ENCODE measurements at places on chromosomes 2 and 18. TPM values are rescaled to one million over a fixed set of nuclear protein-coding genes. Genes with fewer than 3 reads are reported as not detected.
A peak's percentile ranks its signal among the peaks of the same experiment; 100 is the strongest.

Gene PIAS2
- polyA plus RNA-seq = 318 TPM

Gene KRTCAP3
- 5.1 TPM for polyA plus RNA-seq

Gene CROCC2
- polyA plus RNA-seq = 0.51 TPM

Gene GORASP2
- polyA plus RNA-seq = 119 TPM

Gene COPS7B
- polyA plus RNA-seq = 84.8 TPM

Gene TMEFF2
- 3.0 TPM for polyA plus RNA-seq

Gene HOXD12
- polyA plus RNA-seq = not detected

Gene MC2R
- polyA plus RNA-seq = 0.24 TPM

Gene THUMPD2
- 3.8 TPM for polyA plus RNA-seq

Gene UGT1A9
- not detected for polyA plus RNA-seq

Gene GKN1
- not detected for polyA plus RNA-seq

GRCh38 chr2:239106314-239106908 is 258.5 kb downstream of the TWIST2 start:
- H3K36me3 ChIP-seq = no peaks in the 10 kb centered on the region
- no peaks in the 10 kb centered on the region for H3K27me3 ChIP-seq
- DNase-seq = peak; percentile 84
- H3K27ac ChIP-seq = no peak overlapping the region
- peaks cover 9% of the 10 kb centered on the region for H3K4me1 ChIP-seq
- H3K4me3 ChIP-seq = no peak overlapping the region

GRCh38 chr2:27916293-27916995 is 25.9 kb downstream of the BABAM2 start:
- no peak overlapping the region for H3K4me3 ChIP-seq
- no peaks in the 10 kb centered on the region for H3K27me3 ChIP-seq
- no peak for DNase-seq
- H3K4me1 ChIP-seq = no peaks in the 10 kb centered on the region
- no peaks in the 10 kb centered on the region for H3K36me3 ChIP-seq

- H3K36me3 ChIP-seq = no peaks in the 10 kb centered on the region
- H3K27me3 ChIP-seq = no peaks in the 10 kb centered on the region
- no peak for DNase-seq
- no peaks in the 10 kb centered on the region for H3K4me1 ChIP-seq
Observed at GRCh38 chr18:50896093-50896492, 17.2 kb downstream of the ME2 start.

GRCh38 chr2:157476953-157477709 is 33.2 kb upstream of the CYTIP start:
- no peak overlapping the region for H3K27ac ChIP-seq
- no peaks in the 10 kb centered on the region for H3K27me3 ChIP-seq
- no peak for DNase-seq
- H3K4me1 ChIP-seq = no peaks in the 10 kb centered on the region
- H3K36me3 ChIP-seq = no peaks in the 10 kb centered on the region

DNA sequence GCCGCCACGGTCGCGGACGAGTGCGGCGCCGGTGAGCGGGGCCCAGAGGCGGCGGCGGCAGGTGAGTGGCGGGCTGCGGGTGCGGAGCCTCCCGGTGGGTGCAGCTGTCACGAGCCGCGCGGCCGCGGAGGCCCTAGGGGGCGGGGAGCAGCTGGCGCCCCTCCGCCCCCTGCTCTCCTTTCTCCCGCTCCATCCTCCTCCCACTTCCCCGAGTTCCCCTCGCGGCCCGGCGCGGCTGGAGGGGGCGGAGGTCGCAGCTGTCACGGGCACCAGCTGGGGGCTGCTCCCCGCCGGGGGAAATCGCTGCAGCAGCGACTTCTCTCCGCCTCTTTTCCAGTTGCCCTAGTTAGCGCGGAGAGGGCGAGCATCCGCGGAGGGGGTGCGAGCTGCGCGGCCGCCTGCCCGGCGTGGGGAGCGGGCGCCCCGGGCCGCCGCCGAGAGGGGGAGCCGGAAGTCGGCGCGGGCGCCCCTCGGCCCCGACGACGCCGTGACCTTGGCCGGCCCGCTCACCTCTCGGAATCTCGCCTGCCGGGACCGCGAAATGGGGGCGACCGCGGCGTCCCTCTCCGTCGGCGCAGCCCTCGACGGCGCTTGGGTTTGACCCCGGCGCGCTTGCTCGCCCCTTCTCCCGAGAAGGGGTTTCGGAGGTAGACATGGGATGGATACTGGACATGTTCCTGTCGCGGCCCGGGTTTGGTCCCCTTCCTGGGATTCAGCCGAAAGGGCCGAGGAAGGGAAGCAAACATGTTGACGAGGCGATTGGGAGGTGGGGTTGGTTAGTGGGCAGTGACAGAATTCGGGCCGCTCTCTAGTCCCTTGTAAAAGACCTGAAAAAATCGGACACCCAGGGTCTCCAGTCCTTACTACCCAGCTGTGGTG is 727 bp downstream of the NCOA1 start:
- no peaks in the 10 kb centered on the region for H3K36me3 ChIP-seq
- peak; percentile 58 for DNase-seq
- H3K27me3 ChIP-seq = no peaks in the 10 kb centered on the region
- peaks cover 19% of the 10 kb centered on the region for H3K4me1 ChIP-seq
- H3K27ac ChIP-seq = peak overlapping the region; percentile 92

- no peaks in the 10 kb centered on the region for H3K36me3 ChIP-seq
- DNase-seq = no peak
- H3K4me1 ChIP-seq = no peaks in the 10 kb centered on the region
- no peaks in the 10 kb centered on the region for H3K27me3 ChIP-seq
- no peak overlapping the region for H3K4me3 ChIP-seq
Observed at GRCh38 chr2:196337208-196337953, 166.0 kb upstream of the STK17B start.

DNA sequence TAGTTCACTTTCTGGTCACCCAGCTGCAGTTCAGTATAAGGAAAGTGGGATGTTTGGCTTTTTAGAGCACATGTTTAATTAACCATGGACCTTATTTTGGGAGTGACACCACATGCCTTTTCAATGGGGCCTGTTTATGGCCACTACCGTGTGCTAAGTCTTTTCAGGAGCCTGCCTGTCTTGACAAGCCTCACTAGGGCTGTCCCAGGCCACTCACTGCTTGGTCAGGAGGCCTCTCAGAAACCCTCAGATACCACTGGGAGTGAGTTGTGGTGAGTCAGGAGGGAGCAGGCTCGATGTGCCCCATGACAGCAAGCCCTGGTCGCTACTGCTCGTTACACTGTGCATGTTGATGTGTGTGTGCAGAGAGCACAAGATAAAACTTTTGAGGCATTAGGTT is 123.0 kb downstream of the MAP4K4 start:
- DNase-seq = no peak
- H3K4me3 ChIP-seq = no peak overlapping the region
- H3K36me3 ChIP-seq = no peaks in the 10 kb centered on the region
- no peak overlapping the region for H3K27ac ChIP-seq

- no peak overlapping the region for H3K4me3 ChIP-seq
- no peak overlapping the region for H3K27ac ChIP-seq
- H3K27me3 ChIP-seq = no peaks in the 10 kb centered on the region
- H3K4me1 ChIP-seq = peaks cover 7% of the 10 kb centered on the region
- DNase-seq = no peak
Observed at GRCh38 chr2:97969081-97970067, 26.4 kb downstream of the TMEM131 start.

GRCh38 chr2:199804831-199805230 is 46.2 kb downstream of the FTCDNL1 start:
- no peak for DNase-seq
- H3K27ac ChIP-seq = no peak overlapping the region
- no peaks in the 10 kb centered on the region for H3K27me3 ChIP-seq
- H3K4me1 ChIP-seq = no peaks in the 10 kb centered on the region

- H3K4me3 ChIP-seq = peak overlapping the region; percentile 82
- DNase-seq = no peak
- H3K4me1 ChIP-seq = no peaks in the 10 kb centered on the region
- H3K27me3 ChIP-seq = no peaks in the 10 kb centered on the region
Observed at GRCh38 chr2:66437691-66438497, 3.0 kb downstream of the MEIS1 start.

DNA sequence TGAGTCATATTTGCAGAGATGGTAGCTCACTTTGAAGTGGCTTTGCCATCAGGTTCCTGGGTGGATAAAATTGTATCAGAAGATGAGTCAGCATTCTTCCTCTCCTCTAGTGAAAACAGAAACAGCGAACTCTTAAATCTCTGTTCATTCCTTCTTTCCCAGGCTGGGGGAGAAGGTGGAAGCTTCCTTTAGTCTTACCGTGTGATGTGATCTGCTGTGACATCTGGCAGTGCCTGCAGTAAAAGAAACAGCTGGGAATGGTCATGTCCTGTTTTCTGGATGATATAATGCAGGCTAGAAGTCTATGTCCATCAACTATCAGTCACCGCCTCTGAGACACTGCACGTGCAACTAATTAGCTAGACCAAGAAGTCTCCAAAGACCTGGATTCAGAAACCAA is 171.6 kb downstream of the VAPA start:
- no peak overlapping the region for H3K4me3 ChIP-seq
- H3K27me3 ChIP-seq = no peaks in the 10 kb centered on the region
- no peaks in the 10 kb centered on the region for H3K36me3 ChIP-seq
- H3K27ac ChIP-seq = no peak overlapping the region
- no peak for DNase-seq

DNA sequence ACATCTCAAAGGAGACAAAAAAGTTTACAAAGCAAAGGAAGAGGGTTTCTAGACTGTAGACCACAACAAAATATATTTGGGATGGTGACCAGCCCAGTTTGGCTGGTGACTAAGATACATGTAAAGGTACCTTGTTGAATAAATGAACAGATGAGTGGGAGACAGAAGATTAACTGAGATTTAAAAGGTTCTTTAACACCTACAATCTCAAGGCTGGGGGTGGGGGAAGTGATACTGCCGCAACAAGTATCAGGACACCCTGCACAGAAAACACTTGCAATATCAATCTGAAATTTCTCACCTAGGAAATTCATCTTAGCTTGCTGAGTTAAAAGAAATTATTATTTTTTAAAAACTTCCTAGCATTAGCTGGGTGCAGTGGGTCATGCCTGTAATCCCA is 8.3 kb downstream of the RNF149 start:
- H3K27ac ChIP-seq = no peak overlapping the region
- no peak overlapping the region for H3K4me3 ChIP-seq
- H3K4me1 ChIP-seq = peaks cover 9% of the 10 kb centered on the region
- no peak for DNase-seq

DNA sequence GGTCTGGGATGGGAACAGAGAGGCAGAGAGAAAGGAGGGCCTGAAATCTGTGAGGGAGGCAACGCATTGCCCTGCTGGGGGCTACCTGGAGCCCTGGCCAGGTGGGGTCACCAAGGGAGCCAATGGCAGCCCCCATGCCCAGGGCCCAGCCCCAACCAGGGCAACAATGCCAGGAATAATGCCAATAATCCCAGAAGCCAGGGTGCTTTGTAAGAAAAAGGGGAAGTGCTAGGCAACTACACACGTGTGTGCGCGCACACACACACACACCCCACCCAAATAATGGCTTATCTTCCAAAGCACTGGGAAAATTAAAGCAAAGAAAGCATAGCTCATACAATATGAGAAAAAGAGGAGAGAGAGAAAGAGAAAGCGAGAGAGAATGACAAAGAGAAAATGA is 7.0 kb upstream of the CLEC4F start:
- H3K27me3 ChIP-seq = no peaks in the 10 kb centered on the region
- H3K27ac ChIP-seq = no peak overlapping the region
- H3K4me1 ChIP-seq = peaks cover 7% of the 10 kb centered on the region
- no peak overlapping the region for H3K4me3 ChIP-seq
- no peaks in the 10 kb centered on the region for H3K36me3 ChIP-seq

DNA sequence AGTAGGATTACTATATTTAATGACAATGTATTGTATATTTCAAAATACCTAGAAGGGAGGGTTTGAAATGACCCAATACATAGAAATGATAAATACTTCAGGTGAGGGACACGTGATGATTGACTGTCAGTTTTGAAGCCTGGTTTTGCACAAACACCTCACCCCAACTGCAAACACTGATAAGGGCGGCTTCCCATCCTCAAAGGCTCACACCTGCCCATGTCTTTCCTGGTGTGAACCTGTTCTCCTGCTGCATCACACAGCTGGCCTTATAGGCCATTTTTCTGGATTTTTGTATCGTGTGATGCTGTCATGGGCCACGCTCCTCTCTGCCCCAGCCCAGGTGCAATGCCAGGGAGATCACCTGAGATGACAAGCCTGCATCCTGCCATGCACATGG is 166.5 kb upstream of the NCK2 start:
- no peaks in the 10 kb centered on the region for H3K27me3 ChIP-seq
- no peaks in the 10 kb centered on the region for H3K36me3 ChIP-seq
- DNase-seq = no peak
- H3K27ac ChIP-seq = no peak overlapping the region
- no peak overlapping the region for H3K4me3 ChIP-seq
- H3K4me1 ChIP-seq = peaks cover 29% of the 10 kb centered on the region

DNA sequence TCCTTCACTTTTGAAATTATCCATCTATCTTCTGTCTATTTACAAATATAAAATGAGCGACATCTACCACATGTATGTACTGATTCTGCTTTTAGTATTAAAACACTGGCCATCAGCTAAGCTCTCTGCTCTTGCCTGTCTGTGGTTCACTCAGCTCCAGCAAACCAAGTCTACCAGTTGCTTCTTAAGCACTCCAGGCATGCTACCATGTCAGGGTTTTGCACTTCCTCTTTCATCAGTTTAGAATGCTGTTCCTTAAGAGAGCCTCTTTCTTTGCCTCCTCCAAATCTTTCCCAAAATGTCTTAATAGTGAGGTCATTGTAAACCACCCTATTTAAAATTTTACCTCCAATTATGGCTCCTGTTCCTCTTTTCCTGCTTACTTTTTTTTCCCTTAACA is 59.5 kb downstream of the SCN3A start:
- DNase-seq = no peak
- H3K4me3 ChIP-seq = no peak overlapping the region
- H3K36me3 ChIP-seq = no peaks in the 10 kb centered on the region
- no peaks in the 10 kb centered on the region for H3K4me1 ChIP-seq
- no peak overlapping the region for H3K27ac ChIP-seq
- H3K27me3 ChIP-seq = no peaks in the 10 kb centered on the region

- no peaks in the 10 kb centered on the region for H3K36me3 ChIP-seq
- no peak overlapping the region for H3K4me3 ChIP-seq
- no peaks in the 10 kb centered on the region for H3K4me1 ChIP-seq
- no peaks in the 10 kb centered on the region for H3K27me3 ChIP-seq
Observed at GRCh38 chr2:174172802-174173355, 75.5 kb downstream of the OLA1 start.

DNA sequence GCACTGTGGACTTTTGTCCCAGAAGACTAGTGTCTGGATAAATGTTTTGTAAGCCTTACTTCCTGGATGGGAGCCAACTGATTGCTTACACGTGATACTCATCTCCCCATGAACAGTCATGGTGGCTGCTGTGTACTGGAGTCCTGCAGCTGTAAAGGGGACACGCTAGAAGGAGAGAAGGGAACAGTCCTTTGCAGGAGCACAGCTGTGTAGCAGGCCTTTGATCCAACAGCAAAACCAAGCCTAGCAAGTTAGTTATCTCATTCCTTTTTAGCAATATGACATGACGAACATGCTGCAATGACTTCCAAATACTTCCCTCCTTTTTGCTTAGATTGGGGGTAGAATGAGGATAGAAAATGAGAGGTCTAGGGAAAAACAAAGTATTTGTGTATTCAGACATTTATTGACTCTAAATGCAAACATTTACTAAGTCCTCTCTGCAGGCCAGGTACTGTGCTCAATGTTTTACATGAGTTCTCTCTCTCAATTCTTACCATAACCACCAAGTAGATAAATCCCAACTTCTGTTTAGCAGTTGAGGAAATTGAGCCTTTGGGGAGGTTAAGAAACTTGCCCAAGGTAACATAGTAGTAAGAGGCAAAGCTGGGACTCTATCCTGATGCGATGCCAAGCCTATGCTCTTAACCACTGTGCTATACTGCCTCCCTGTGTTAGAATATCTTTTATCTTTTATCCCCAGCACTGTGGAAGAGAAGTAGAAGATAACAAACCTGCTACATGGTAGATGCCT is 55.4 kb upstream of the CD28 start:
- no peak overlapping the region for H3K4me3 ChIP-seq
- no peaks in the 10 kb centered on the region for H3K27me3 ChIP-seq
- DNase-seq = peak; percentile 44
- H3K36me3 ChIP-seq = no peaks in the 10 kb centered on the region
- H3K4me1 ChIP-seq = peaks cover 25% of the 10 kb centered on the region
- peak overlapping the region; percentile 37 for H3K27ac ChIP-seq
